ENCODE measurements at places on chromosomes 3 and 15.

GRCh38 chr3:71339049-71339448 lies 244.5 kb downstream of the FOXP1 start:
- no peak for DNase-seq

DNA sequence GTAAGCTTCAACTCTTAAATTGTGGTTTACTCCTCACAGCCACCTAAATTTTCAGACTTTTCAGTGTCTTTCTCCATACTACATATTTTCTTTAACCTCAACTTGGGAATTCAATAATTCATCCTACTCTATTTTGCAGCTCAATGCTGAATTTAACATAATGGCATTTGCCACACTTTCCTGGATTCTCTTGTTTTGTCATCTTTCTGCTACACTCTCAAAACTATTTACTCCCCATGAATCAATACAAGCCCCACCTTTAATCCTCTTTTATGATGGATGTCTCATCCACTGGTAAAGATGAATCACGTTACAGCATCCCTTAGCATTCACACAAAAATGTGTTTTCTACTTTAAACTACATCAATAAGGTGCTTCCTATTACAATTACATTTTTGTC lies 19.6 kb upstream of the CHMP2B start:
- no peak for DNase-seq

GRCh38 chr3:125051715-125052581 lies 3.8 kb downstream of the HEG1 start:
- peak; percentile 45 for DNase-seq

GRCh38 chr3:111667621-111668239 lies 72.6 kb upstream of the ZBED2 start:
- DNase-seq = peak; percentile 65

- DNase-seq = no peak
Observed at GRCh38 chr15:65883571-65883970, 14.3 kb downstream of the RAB11A start.

DNA sequence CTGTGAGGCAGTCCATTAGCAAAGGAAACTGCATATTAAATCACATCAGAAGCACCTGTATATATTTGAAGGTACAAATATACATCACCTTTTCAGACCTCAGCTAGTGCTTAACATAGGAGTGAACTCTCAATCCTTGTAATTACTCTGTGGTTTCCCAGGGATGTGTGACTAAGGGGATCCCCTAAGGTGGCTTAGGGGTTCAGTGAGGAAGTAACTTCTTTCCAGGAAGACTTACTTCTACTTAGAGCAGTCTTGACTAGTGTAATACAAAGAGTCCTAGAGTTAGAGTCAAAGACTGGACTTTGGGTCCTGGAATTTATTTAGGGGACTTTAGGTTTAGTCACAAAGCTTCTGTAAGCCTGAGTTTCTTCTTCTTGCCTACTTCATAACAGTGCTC lies 8.7 kb upstream of the SUMF1 start:
- no peak for DNase-seq

DNA sequence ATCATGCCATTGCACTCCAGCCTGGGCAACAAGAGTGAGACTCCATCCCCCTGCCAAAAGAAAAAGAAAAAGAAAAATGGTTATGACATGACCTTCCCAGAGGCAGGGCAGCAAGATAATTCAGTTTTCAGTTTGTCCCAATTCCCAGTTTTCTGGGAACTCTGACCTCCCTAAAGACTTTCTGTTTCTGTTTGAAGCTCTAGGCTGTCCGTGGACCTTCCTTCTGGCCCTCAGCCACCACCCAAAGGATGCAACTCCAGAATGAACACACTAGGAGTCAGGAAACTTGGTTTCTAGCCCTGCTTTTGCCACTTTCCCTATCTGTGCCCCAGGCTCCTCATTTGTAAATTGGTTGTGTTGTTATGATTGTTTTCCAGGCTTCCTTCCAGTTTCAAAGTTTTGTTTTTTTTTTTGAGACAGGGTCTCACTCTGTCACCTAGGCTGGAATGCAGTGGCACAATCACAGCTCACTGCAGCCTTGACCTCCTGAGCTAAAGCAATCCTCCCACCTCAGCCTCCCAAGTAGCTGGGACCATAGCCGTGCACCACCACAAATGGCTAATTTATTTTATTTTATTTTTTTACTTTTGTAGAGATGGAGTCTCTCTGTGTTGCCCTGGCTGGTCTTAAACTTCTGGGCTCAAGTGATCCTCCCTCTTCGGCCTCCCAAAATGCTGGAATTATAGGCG lies 68.6 kb downstream of the CDC25A start:
- DNase-seq = no peak

- no peak for DNase-seq
Observed at GRCh38 chr3:190526787-190527762, 13.2 kb downstream of the IL1RAP start.

DNA sequence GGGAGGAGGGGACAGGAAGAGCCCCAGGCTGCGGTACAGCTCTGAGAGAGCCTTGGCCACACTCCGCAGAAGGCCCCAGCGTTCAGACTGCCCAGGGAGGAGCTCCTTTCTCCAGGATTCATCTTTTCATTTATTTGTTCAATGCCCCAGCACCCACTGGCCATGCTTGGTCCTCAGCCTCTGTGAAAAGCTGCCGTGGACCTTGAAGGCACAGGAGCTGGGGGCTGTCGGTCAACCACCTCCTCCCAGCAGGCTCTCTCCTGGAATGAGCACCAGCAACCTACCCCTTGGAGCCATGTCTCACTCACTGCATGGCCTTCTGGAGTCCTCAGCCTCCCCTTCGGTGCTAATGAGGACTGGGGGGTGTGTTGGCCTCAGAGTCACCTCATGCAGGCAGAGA lies 21.6 kb upstream of the PRR23E start:
- no peak for DNase-seq

DNA sequence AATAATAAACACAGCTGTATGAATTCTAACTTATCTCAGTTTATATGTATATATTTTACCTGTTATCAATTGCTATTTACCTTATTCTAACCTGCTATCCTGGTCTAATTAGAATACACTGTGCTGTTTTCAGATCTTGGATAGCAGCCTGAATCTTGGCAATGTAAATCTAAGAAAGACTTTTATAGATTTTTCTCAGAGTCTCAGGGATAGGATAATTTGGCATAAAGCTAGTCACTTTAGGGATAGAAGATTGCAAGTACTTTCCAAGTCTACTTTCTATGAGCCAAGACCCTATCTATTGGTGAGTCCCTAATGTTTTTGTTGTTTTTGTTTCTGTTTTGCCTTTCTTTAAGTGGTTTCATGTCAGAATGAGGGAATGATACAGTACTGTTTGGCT lies 695.7 kb downstream of the NAALADL2 start:
- no peak for DNase-seq

- no peak for DNase-seq
Observed at GRCh38 chr3:18499301-18499700, 74.2 kb upstream of the SATB1 start.

- no peak for DNase-seq
Observed at GRCh38 chr3:28218071-28218916, 23.1 kb upstream of the CMC1 start.

- no peak for DNase-seq
Observed at GRCh38 chr3:177749836-177750235, 552.6 kb upstream of the TBL1XR1 start.

DNA sequence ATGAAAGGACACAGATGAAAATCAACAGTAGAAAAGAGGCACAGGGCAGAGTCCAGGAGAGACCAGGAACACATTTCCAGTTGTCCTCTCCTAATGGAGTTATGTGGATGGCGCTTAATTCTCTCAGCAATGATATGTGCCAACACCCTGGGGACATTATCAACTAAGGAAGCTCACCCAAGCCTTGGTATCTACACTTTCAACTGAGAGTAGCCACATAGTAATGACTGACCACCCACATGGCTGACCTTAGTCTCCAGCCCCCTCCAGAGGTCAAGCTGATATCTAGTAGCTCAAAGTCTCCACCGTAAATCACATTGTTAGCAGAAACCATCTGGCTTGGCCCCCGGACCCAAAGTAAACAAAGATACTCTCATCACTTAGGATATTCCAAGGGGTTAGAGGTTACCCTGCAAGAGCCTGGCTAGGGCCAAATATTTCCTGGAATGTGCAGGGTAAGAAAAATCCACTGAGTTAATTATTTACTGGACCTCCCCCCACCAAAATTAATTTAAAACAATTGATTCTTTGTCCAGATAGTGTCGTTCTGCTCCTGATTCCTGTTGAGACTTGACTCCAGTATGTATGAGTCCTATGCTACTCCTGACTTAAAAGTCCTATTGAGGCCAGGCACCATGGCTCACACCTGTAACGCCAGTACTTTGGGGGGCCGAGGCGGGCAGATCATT lies 24.8 kb downstream of the GABRR3 start:
- no peak for DNase-seq

DNA sequence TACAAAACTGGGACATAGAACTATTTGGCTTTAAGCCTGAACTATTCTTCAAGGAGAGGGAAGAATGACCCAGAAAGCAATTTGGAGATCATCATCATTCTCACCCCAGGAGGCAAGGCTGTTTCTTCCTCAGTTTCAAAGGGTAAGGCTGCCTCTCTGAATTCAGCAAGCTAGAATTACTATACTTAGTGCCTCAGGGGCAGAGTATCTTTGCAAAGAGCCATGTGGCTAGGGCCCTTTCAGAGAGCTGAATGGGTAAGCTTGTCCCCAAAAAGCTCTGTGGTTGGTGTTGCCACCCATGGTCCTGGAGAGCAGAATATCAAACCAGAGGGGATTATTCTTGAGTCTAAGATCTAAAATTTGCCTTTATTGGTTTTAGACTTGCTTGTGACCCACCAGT lies 720.3 kb upstream of the ARPP21 start:
- DNase-seq = no peak

DNA sequence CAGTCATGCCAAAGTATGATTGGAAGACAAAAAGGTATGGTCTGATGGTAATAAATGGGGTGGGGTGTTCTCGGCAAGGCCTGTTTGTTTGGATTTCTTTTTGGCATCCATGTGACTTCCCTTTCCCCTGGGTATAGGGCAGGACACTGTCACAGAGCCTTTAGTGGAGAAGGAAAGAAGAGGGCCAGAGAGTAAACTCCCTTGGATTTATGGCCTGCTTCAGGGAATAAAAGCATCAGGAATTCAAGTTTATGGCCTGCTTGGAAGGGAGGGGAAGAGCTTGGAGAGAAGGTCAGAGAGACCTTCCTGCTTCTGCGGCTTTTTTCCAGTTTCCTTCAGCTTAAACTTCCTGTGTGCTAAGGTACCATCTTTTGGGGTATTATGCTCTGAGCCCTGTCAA lies 179.4 kb upstream of the ADAMTS9 start:
- no peak for DNase-seq

DNA sequence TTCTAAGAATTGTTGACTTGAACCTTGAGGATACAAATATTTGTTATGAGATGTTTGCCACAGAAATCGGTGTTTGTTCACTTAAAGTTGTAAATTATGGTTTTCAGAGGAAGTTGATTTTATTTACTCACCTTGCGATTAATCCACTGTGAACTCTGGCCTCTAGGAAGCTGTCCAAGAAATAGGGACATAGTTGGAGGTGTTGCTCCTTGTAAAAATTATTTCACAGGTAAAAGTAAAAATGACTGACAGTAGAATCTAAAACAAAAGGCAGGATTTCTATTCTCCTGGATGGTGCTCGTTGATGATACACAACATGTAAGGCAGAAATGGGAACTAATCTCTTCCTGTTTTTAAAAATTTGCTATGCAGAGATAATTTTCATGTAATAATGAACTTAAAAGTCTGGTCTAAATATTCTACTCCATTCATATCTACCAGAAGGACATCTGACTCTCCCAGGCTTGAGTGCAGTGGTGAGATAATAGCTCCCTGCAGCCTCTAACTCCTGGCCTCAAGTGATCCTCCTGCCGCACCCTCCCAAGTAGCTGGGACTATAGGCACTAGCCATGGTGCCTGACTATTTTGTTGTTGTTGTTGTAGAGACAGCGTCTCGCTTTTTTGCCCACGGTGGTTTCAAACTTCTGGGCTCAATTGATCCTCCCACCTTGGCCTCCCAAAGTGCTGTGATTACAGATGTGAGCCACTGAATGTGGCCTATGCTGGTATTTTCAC lies 17.1 kb upstream of the LZTFL1 start:
- DNase-seq = no peak

- DNase-seq = no peak
Observed at GRCh38 chr3:173957646-173958045, 560.1 kb downstream of the NLGN1 start.

DNA sequence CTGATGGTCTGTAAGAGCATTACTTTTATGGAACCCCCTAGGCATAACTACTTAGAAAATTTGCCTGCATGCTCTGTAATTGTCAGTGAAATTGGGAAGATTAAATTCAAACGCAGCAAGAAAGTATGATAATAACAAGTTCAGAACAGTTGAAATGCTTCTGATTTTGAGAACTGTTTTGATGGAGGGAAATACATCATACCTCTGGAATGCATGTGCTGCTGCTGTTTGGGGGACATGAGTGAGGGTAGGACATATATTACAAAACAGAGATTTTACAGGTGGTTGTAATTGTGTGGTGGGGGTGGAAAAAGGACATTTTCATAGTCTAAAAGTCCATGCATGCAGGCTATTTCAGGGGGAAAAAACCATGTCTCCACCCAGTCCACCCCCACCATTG lies 135.0 kb upstream of the DPH6 start:
- no peak for DNase-seq

DNA sequence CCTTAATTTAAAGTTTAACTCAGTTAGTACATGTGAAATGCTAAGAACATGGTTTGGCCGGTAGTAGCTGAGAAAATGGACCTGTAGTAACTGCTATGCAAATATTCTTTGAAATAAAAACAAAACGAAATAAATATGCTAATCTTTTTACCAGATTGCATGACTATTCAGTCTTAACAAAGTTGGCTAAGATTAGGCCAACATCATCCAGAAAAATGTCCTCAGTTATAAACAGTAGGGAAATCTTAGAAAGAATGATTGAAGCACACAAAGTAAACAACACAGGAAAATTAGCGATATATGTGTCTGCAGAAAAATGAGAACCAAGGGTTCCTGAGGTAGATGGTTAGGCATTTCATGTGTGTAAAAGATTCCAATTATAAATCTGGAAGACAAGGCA lies 832.1 kb downstream of the TUSC7 start:
- no peak for DNase-seq

DNA sequence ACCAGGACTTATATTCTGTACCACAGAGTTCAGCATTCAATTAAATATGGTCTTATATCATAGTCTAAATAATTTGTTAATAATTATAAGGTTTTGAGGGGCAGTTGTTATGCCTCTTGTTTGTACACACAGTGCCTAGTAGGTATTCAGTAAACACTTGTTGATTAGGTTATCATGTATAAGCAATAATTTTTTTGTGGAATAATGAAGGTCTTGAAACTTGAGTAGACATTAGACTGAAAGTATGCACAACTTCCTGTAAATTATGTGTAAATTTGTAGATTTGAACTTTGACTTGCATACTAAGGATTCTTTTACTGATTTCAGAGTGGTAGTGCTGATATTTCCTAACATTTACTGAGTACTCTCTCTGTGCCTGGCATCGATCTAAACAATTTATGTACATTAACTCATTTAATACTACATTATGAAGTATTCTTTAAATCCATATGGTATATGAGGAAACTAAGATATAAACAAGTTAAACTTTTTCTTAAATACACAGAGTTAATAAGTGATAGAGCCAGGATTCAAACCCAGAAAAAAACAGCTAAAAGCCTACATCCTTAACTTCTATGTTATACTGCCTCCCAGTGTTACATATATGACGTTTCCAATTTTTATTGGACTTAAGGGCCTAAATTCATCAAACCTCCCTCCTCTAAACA lies 65.1 kb downstream of the GLCE start:
- DNase-seq = no peak

GRCh38 chr3:40885430-40885829 lies 313.9 kb upstream of the CTNNB1 start:
- no peak for DNase-seq
